NCI-H2081 (cell line): ENCODE measurements at places on chromosomes 7 and 10.
A peak's percentile ranks its signal among the peaks of the same experiment; 100 is the strongest.

DNA sequence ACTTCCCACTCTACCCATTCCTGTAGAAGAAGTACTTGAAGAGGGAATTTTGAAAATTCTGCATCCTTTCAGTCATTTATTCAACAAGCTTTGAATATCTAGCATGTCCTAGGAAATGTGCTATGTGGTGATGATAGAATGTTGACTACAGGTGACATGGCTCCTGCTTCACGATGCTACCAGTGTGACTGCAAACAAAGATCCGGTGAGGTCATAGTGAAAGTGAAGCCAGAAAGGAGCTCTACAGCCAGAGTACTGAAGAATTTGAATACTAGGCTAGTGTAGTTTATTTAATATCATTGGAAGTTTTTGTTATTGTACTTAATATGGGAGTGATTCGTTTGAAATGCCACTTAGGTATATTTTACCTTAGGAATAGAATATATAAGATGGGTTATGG lies 348.1 kb downstream of the TFEC start:
- DNase-seq: no peak

- DNase-seq: no peak
Measured at GRCh38 chr7:86012971-86013370, 630.7 kb upstream of the GRM3 start.

DNA sequence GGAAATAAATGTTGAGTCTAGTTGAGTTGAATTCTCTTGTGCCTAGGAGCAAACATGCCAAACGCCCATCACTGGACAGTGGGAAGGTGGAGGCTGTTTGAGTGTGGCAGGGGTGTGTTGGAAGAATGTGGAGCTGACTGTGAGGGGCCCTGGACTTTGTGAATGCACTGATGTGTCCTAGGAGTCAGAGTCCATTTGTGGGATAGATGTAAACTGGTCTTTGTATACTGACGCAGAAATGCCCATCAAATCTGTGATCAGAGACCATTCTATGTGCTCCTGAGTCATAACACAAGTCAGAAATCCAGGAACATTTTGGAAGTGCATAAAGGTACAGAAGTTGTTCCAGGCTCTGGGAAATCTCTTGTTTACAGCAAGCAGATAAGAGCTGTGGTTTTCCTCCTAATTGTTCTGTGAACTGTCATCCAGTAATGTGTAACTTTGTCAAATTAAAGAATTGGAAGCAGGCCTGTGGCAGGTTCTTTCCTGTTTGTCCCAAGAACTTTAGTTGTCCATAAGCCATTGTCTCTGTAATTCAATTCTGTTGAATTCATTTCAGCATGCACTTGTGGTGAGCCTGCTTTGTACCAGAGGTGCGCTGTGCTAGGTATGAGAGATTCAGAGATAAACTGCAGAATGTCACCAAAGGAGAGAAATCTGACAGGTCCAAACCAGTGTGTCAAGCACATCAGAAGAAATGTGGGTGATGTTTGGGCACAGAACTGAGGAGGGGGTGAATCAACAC lies 7.6 kb downstream of the PRXL2A start:
- no peak for DNase-seq

DNA sequence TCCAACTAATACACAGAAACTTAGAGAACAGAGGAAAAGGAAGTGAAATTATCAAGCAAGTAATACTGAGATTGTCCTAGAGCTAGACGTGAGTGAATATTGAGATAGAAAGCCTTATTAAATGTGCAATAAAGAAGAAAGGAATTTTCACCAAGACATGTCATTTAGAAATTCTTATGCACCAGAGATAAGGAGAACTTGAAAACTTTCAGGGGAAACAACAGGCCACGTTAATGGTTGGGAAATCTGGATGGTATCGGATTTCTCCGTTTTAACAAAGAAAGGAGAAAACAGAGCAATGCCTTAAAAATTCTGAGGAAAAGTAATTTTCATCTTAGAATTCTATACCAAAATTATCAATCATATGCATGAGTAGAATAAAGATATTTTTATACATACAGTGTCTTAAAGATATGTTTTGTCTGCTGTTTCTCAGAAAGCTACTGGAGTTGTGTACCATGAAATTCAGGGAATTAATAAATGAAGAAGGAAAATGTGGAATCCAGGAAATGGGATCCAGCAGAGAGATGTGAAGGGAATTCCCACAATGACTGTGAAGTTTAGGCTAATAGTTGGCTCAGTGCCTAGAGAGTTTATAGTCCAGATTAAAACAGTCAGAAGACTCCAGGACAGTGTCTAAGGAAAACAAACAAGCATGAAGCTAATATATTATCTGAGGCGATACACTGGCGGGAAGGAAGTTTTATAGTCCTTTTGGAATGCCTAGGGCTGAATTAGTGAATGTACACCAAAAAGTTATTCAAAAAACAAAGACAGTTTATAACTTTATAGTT lies 159.5 kb downstream of the PPP1R9A start:
- no peak for DNase-seq

- no peak for DNase-seq
Measured at GRCh38 chr10:69317626-69318105, 39.4 kb downstream of the HK1 start.

DNA sequence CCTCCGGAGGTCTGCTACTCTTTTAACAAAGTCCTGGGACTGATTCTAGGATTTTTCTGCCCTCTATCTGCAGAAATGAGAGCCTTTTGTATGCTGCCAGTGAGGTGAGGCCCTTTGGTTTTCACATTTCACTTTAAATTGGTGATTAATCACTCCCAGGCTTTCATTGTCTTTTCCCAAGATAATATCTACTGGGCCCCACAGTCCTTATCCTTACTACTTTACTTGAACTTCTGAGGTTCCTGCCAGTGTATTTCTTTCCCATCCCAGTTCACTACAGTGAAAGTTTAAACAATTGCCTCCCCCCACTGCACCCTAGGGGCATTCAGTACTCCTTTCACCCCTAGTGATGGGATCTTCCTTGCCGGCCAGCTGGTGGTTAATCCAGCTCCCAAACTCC lies 127.4 kb upstream of the INHBA start:
- no peak for DNase-seq

DNA sequence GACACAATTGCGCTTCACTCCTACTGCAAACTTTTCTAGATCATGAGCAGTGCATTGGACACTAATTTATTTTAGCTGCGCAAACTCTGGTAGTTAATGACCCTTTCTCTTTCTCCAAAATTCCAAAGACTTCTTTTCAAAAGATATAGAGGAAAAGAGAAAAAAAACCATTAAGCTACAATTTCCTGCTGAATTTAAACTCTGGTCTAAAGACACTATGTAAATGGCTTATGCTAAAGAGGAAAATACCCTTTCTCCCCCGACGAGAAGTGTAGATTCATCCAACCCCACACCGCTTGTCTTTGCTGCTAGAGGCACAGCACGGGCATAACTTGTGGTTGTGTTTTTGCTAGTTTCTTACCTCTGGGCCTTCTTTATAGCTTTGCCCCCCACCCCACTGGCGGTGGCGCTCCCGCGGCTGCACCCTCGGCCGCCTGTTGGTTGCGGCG lies 84.1 kb downstream of the SNX10 start:
- DNase-seq: peak; percentile 82

GRCh38 chr7:101536232-101536631 lies 92.9 kb downstream of the MYL10 start:
- DNase-seq: no peak

DNA sequence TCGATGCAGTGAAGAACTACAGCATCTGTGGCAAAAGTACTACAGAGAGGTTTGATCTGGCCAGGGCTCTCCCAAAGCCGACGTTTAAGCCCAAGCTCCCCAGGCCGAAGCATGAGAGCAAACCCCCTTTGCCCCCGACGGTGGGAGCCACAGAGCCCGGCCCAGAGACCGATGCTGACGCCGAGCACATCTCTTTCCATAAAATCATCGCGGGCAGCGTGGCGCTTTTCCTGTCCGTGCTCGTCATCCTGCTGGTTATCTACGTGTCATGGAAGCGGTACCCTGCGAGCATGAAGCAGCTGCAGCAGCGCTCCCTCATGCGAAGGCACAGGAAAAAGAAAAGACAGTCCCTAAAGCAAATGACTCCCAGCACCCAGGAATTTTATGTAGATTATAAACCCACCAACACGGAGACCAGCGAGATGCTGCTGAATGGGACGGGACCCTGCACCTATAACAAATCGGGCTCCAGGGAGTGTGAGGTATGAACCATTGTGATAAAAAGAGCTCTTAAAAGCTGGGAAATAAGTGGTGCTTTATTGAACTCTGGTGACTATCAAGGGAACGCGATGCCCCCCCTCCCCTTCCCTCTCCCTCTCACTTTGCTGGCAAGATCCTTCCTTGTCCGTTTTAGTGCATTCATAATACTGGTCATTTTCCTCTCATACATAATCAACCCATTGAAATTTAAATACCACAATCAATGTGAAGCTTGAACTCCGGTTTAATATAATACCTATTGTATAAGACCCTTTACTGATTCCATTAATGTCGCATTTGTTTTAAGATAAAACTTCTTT lies 2.3 kb downstream of the LRRTM3 start:
- no peak for DNase-seq

GRCh38 chr10:103549349-103549685 lies 55.8 kb downstream of the NEURL1 start:
- DNase-seq: no peak

DNA sequence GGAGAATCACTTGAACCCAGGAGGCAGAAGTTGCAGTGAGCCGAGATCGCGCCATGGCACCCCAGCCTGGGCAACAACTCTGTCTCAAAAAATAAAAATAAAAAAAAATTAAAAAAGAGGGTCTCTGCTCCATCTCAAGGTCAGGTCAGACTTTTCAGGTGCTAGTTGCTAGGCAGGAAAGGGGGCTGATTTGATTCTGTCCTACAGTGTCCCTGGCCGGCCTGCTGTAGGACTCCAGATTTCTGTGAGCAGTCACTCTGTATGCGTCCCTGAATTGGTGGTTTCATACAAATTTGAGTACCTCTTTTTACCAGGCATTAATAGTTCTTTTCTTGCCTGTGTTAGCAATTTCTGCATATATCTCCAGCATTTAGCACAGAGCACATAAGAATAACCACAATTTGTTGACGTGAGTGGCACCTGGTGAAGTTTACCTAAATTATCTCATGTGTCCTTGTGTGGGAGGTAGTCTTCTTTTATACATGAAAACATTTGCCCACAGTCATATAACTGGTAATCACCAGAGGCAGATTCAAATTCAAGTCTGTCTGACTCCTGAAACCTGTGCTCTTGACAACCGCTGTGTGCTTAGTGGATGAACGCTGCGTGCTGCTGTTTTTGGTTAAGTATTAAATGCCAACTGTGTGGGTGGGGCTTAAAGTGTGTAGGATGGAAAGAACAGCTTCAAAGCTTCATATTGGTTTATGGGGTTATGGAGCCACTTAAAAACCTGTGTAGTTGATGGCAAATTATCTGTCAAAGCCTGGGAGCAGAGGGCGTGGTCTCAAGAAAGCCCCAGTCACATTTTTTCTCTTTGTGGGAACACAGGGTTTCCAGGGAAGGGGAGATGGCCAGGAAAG lies 3.2 kb upstream of the ZNF775 start:
- no peak for DNase-seq

DNA sequence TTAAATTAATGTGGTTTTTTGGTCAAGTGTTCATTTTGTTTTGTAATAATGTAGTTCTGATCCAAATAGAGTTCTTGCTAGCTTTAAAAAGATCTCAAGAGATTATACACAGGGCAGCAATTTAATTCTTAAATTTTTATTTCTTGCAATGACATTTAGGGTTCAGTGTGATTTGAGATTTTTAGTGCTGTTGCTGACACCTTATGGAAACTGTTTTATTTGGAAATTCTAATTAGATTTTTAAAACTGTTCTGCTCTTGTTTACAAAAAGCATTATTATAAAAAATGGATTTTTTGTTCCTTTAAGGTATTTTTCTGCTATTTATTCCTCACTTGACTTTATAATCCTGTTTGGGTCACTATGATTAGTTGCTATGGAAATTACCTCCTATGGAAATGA lies 72.1 kb downstream of the RTKN2 start:
- no peak for DNase-seq

DNA sequence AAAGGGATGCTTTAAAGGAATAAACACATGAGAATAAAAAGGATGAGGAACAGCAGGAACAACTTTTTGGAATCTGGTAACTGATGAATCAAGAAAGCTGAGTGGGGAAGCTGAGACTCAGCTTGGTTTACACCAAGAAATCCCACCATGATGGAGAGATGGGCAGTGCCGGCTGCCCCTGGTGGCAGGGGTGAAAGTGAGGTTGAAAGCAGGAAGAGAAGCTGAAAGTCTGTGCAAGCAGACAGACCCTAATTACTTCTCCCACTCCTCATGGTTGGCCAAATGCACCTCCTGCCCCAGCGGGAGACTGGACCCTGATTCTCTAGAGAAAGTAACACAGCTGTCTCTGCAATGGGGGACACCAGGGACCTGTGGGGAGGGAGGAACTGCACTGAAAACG lies 57.6 kb upstream of the NANOS1 start:
- no peak for DNase-seq

DNA sequence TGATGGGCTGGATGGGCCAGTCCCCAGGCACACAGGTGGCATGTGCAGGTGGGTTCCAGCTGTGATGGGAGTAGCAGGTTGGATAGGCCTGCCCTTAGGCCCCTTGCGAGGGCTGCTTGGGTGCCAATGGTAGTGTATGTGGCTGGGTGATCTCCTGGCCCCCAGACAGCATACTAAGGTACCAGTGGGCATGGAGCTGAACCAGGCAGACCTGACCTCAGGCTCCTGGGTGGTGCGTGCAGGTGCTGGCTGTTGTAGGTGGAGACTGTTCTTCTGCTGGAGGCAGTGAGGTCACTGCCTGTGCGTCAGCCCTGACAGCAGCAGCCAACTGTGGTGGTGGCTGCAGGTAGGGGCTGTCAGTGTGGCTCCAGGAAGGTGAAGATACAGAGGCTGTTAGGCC lies 384.7 kb downstream of the ANKRD7 start:
- no peak for DNase-seq
